Urinary bladder (tissue), 4 donors: ENCODE measurements at places on chromosomes 7 and 10. TPM values are rescaled to one million over a fixed set of nuclear protein-coding genes. Genes with fewer than 3 reads are reported as not detected.

Gene HGF
- 12.3 TPM for polyA plus RNA-seq

Gene TRPV5
- polyA plus RNA-seq: not detected

DNA sequence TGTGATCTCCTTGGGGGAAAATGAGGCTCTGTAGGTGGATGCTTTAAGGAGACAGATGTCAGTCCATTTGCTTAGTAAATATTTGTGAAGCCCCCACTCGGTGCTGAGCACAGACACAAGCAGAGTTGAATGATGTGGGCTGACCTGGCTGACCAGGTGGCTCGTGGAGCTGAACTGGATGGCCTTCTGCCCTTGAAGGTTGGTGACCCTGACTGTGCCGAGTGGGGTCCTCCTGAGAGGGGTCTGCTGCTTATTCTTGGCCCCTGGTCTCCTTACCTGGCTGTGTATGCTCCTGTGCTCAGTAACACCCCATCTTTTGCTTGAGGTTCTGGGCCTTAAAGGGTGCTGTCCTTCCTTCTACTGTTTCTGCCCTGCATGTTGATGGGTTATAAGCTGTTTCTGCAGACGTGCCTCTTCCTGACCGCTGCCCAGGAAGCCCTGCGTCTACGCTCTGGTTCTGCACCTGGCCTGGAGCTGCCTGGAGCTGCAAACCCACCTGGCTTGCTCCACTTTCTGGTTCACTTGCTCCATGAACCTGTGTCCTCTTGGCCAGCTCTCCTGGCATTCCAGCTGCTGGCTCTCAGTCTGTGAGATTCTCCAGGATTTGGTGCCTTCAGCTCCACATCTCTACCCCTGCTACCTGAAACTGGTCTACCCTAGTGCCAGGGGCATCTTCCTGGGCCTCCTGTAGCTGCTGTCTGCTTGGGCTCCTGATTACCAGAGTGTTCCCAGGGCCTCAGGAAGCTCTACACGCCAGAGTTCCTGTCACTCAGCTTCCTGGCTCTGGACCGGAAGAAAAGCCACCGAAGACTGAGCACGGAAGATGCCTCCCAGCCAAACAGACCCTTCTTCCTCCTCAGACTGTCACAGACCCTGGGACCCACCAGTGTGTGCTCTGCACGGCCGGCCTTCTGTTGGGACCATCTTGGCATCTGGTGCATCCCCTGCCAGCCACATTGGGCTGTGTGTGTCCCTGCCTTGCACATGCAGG is 76.5 kb downstream of the ADCY1 start:
- DNase-seq: no peak

DNA sequence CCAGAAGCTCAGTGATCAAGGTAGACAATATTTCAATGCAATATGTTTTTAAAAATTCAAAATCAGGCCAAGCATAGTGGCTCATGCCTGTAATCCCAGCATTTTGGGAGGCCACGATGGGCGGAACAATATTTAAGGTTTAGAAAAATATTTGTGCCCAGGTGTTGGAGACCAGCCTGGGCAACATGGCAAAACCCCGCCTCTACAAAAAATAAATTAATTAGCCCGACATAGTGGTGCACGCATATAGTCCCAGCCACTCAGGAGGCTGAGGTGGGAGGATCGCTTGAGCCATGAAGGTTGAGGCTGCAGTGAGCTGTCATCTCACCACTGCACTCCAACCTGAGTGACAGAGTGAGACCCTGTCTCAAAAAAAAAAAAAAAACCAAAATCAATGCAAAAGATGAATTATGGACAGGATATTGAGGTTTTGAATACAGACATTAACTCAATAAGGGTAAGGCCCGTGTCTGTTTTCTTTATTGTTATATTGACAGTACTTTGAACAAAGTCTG is 913 bp upstream of the IFIT5 start:
- DNase-seq: no peak

DNA sequence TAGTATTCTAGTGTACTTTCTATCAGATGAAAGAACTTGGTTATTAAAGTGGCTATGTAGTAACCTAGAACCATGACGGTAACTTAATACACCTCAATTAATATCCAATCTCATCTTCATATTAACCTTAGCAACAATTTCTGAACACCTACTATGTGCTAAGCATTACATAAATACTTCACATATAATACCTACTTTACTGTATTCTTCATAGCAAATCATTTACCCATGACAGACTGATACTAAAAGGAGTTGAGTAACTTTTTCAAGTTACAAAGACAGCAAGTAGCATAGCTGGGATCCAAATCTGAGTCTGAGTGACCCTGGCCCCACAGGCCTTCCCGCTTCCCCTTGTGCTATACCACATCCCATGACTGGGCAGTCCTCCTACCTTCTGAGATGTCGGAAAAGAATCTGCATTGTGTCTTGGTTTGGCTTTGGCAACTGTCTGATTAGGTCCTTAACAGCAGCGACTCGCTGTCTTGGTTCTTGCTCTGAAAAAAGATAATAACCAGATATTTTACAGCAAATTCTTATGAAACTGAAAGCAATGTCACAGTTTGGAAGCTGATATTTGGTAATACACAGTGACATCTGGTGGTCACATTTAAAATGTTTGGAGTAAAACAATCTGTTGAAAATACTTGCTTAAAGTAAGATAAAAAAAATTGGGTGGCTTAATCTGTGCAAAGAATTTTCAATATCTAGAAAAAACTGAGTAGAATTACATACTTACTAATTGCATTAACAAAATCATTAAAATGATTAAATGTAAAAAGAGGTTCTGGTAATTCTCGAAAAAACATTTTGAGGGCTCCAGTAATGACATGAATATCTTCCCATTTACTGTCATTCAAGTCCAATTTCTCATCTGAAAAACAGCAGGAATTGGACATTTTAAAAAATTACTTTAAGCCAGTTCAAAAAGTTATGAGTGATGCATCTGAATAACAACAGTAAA is 120.1 kb downstream of the ARHGAP12 start:
- peak; percentile 66 for DNase-seq
